ENCODE measurements at places on chromosomes 12 and 14.
A peak's percentile ranks its signal among the peaks of the same experiment; 100 is the strongest.

DNA sequence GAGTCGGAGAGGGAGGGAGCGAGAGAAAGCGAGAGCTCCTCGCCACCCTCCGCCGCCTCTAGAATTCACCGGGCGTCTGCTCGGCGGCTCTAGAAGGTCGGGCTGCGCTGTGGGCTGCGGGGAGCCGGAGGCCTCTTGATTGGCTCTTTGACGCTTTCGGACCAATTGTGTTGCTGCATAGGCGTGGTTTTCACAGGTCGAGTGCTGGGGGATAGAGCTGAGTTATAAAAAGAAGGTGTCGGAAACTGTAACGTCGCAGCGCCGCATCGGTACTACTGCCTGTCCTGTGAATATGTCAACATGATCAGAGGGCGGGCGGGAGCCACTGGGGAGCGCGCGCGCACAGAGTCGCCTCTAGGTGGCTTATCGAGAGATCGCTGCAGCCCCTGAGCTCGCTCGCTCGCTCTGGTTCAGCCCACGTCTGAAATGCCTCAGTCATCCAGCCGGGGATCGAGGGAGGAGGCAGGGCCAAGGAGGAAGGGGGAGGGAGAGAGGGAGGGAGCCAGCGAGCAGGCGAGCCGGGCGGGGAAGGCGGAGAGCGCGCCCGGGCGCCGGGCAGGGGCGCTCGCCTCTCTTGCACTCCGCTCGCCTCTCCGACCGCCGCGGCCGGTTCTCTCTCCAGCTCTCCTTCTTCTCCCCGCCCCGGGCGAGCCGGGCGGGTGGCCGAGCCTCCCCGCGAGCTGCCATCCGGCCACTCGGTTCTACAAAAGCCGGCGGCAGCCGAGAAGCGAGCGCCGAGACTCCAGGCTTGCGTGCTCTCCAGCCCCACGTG lies at the start of gene TBX3:
Gene TBX3, minus strand, starts transcription at position 78 of the 772 bp plus-strand sequence. CDS start 975 bp downstream, outside the sequence.
- peak; percentile 59 for DNase-seq

- DNase-seq = no peak
Measured at GRCh38 chr12:121964813-121965643, 46.6 kb downstream of the CFAP251 start.

DNA sequence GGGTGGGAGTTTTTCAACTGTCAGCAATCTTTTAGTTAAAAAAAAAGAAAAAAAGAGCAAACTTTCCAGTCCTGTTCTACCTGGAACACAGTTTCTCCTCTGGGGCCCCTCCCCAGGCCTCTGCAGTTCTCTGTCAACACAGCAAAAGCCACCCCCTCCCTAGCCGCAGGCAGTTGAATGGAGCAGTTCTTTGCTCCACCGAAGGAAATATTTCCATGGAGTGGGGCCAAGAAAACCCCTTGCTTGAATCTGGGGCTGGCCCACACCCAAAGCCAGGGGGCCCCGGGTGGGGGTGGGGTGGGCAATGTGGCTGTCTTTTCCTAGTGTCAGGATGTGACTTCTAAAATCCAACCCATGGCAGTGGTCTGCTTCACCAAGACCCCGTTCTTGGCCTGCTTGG lies 5.0 kb upstream of the MEG3 start:
- no peak for DNase-seq

GRCh38 chr14:86442135-86442534 lies 912.2 kb downstream of the FLRT2 start:
- DNase-seq = no peak

GRCh38 chr12:102426599-102427542 lies 53.5 kb downstream of the IGF1 start:
- no peak for DNase-seq

- no peak for DNase-seq
Measured at GRCh38 chr12:38934078-38934584, 28.7 kb upstream of the CPNE8 start.

- DNase-seq = no peak
Measured at GRCh38 chr14:51457843-51458562, 193.7 kb upstream of the FRMD6 start.

GRCh38 chr12:115032521-115032920 lies 348.5 kb upstream of the TBX3 start:
- DNase-seq = no peak

DNA sequence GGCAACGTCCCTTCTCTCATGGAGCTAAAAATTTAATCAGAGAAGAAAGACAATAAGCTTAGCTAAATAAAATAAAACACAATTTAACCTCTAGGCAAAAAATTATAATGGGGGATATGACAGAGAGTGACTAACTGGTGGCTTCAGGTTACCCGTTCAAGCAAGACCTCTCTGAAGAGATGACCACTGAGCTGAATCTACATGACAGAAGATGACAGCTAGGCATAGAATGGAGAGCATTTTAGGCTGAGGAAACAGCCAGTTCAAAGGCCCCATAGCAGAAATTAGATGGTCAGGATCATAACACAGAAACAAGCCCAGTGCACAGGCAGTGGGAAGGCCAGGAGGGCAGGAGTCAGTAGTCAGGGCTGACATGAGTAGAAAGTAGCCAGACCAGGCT lies 1094.3 kb downstream of the VRK1 start:
- DNase-seq = no peak

GRCh38 chr14:64573109-64573508 lies 23.3 kb downstream of the PPP1R36 start:
- DNase-seq = no peak

- no peak for DNase-seq
Measured at GRCh38 chr12:112107306-112108201, 1.0 kb downstream of the NAA25 start.

DNA sequence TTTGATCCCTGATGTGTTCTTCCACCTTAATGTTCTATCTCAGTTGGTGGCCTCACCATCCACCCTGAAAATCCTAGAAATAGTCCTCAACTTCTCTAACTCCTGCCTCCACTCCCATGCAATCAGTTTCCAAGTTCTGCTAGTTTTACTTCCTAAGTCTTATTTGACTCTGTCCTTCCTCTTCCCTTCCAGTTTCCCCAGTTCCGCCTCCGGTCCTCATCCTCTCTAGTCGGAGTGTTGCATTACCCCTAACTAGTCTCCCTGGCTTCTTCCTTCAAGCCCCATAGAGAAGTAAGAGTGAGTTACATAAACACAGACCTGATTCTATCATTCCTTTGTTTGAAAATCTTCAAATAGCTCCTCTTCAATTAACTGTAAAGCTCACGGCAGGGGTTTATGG lies 236.5 kb downstream of the GXYLT1 start:
- DNase-seq = no peak

- no peak for DNase-seq
Measured at GRCh38 chr12:47811581-47812484, 7.9 kb downstream of the HDAC7 start.

DNA sequence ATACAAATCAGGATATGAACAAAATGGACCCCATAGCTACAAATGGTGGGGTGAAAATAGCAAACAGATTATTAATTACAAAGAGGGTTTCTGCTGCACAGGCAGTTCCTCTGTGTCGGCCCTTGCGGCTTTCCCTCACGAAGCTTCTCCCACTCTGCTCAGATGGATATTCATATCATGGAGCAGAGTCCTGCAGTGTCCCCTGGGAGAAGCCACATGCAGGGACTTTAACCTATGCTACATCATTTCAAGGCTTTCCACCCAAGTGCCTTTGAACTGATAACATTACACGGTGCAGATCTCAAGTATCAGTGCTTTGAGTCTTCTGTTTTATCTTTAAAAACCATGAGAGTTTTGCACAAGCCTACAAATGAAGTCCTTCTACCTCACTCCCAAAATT lies 229.1 kb downstream of the PPM1H start:
- no peak for DNase-seq
